ENCODE measurements at places on chromosomes 6 and 20.

DNA sequence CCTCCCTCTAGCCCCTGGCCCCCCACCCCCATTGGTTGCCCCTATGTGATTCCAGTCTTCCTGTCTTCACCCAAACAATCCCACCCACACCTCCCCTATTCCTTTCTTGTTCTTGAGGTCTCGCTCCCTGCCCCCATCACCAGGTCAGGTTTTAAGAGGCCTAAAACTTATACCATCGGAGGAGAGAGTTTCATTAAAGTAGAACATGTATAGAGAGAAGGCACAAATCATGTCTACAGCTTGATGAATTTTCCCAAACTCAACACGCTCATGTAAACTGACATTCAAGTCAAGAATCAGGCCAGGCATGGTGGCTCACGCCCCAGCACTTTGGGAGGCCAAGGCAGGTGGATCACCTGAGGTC is 44.5 kb downstream of the TGM2 start:
- DNase-seq = no peak

- no peak for DNase-seq
Observed at GRCh38 chr6:45730232-45730631, 285.4 kb downstream of the CLIC5 start.

- no peak for DNase-seq
Observed at GRCh38 chr6:12185081-12185673, 105.0 kb upstream of the EDN1 start.

DNA sequence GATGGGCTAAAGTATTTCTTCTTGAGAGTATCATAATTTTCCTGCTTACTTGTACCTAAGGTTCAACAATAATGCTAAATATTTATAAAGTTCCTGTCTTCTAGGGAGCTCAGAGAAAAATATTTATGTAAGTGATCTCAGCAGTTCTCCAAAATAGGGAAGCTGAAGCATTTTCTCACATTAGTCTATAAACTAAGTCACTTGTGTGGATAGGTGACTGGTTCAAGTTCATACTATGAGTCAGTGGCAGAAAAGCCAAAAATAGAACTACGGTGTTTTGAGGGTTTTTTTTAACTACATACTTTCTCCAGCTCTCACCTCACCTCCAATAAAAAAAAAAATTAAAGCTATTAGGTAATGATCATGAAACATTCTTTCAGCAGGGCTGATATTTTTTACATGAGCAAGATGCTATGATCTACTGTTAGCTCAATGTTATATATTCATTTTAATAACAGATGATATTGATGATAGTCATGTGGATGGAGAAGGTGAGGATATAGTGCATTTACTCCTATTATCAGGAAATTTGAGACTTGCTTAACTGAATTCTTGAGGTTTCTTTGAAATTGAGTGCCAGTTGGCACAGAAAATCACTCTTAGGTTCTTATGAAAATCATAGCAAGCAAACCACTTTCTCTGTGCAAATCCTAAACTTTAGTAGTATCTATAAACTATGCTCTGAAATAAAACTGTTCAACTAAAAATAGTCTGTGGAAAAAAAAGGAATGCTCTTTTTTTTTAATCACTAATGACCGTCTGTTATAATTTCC is 4.1 kb upstream of the MOXD1 start:
- DNase-seq = no peak

DNA sequence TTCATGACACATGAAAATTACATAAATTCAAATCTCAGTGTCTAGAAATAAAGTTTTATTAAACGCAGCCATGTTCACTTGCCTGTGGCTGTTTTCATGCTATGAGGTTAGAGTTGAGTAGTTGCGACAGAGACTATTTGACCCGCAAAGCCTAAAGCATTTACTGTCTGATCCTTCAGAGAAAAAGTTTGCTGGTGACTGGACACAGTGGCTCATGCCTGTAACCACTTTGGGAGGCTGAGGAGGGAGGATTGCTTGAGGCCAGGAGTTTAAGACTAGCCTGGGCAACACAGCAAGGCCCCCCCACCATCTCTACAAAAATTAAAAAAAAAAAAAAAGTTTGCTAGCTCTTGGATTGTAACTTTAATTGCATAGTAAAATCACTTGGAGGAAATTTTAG is 9.2 kb downstream of the SMIM28 start:
- no peak for DNase-seq

DNA sequence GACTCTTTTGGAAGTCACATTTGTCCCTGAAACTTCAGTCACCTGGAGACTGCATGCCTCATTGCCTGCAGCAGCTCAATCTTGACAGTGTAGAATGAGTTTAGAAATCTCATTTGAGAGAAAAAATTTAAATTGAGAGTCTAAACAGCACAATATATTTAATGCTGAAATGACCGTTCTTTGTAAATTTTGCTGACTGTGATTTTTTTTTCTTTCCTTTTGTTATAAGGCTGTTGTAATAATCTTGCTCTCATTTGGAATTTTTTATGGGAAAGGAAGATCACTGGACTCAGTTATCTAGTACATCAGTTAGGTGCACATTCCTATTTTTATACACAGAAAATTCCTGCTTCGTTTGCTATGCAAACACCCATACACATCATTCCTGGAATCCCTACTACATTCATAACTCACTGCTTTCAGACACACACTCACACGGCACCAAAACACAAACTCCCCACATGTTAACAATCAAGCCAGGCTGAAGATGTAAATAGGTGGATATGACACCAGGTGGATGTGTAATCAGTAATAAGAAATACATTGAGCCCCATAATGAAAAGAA is 43.8 kb downstream of the PTCHD4 start:
- no peak for DNase-seq

DNA sequence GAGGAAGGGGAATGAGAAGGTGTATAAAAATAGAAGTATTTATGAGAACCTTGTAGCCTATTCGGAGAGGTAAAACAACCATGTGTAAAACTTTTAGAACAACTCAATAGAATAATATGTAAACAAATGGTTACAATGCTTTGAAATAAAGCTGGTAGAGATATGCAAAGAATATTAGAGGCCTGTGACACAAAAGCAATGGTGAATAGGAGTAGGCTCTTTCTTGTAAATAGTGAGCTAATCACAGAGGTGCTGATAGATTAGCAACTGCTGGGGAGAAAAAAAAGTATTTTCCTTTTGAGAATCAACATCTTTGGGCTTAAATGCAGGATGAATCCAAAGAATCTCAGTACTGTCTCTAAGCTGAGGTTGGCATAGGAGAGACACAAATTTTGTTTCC is 7.0 kb downstream of the TMEM200A start:
- DNase-seq = no peak
